Stimulated activated CD8-positive, alpha-beta memory T cell treated with anti-CD3 and anti-CD28 coated beads, Interleukin-4, amount 100 ng/mL, for 1 hour (primary cell): ENCODE measurements at places on chromosomes 7 and 10.

GRCh38 chr7:122442929-122443328 is 138.4 kb upstream of the FEZF1 start:
- DNase-seq, result no peak

- no peak for DNase-seq
Observed at GRCh38 chr7:43589133-43589478, 6.2 kb downstream of the STK17A start.

GRCh38 chr7:155469-155900 is 36.9 kb upstream of the FAM20C start:
- DNase-seq, result no peak

GRCh38 chr7:158252837-158253669 is 334.6 kb downstream of the PTPRN2 start:
- no peak for DNase-seq

DNA sequence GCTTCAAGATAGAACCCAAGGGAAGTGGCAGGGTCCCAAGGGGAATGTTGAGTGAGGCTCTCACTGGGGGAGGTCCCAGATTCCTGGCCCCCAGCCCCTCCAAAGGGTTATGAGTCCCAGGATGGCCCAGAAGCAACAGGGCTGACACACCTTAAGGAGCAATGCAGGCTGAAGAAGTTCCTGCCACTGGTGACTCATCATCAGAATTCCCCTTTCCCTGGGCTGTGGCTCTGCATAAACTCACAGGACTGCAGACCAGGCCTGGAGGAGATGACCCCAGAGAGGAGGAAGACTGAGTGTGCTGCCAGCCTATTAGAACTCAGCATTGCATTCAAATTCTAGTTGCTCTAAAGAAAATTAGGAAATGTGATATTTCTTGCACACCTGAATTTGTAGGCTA is 126.7 kb downstream of the DPP6 start:
- no peak for DNase-seq

DNA sequence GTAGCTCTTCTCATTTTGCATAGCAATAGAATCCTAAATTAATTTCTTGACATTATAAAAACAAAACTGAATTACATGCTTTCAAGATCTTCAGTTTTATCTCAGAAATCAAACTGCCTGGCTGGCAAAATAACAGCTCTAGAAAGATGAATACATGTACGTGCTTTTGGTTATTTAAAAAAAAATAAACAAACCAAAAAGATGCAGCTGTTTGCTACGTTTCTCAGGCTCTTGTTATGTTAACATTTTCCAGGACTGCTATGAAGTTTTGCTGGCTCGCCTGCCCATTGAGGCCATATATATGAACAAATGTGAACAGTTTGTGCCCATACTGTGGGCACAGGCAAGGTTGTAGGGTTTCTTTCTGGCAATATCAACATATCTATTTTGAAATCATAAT is 86.6 kb downstream of the ODAD2 start:
- DNase-seq, result no peak

- no peak for DNase-seq
Observed at GRCh38 chr7:75624134-75624832, 114.5 kb downstream of the HIP1 start.

DNA sequence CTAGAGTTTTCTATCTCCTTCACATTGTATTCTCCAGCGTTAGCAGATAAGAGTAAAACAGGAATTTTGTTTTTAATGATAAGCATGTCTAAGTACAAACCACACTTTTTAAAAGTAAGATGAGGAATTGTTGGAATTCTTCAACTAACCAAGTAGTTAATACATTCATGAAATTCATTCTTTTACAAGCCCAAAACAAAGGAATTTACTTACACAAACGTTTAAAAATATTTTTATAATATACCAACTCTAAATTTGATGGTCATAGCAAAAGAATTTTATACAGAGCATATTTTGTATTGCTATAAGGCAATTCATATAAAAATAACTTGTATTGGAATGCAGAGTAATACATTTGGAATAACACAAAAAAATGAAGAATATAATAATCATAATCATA is 51.3 kb downstream of the TWIST1 start:
- no peak for DNase-seq

GRCh38 chr7:4739528-4739992 is 35.9 kb upstream of the AP5Z1 start:
- no peak for DNase-seq

DNA sequence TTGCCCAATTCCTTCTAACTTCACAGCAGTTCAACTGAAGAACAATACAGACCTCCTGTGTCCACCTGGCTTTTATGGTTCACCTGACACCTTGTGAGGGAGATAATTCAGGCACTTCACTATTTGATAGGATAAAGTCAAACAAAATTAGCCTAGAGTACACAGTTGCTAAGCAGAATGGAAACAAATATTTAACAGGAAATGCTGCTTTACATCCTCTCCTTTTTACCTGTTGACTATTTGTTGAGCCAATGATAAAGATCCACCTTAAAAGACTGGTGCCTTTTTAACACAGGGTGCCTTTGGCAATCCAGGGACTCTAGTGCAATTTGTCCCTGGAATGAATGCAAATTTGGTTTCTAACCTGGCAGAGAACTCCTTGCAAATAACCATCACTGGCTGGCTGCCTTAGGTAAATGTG is 39.8 kb downstream of the ITPRID1 start:
- DNase-seq, result no peak

DNA sequence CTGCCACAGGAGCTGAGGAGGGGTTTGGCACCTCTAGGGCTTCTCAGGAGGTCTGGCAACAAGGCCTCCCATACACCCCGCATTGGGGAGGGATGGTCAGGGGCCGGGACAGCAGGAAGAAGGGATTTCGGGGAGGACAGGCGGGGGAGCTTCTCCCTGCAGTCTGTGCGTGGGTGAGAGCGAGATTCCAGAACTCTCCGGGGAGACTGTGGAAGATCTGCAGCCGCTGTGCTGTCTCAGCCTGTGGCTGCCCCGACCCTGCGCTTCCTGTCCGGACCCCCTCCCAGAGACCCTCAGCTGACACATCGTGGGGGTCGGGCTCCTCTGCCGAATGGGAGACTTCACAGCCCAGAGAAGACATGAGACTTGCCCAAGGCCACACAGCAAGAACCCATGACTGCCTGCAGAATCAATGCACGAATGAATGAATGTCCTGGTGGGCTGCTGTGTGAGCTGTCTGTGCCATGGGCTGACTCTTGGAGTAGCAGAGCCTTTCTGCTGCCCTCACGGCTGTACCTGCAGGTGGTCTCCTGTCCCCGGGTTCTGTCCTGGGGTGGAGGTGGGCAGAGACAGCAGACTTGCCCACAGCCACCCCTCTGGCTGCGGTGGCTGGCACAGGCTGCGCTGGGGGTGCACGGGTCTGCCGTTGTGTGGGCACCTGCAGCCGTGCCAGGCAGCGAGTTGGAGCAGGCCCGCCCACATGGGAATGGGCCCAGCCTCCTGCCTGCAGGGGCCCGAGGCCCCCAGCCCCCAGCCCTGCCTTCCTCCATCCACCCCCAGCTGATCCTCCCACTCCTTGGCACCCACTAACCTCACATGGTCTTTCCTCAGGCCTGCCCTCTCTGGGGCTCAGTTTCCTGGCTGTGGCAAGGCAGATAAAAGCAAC is 16.3 kb upstream of the LFNG start:
- DNase-seq, result no peak

GRCh38 chr7:137967143-137968018 is 34.5 kb downstream of the CREB3L2 start:
- no peak for DNase-seq

- DNase-seq, result no peak
Observed at GRCh38 chr7:42014625-42015618, 222.1 kb downstream of the GLI3 start.

GRCh38 chr10:92354587-92354986 is 63.6 kb downstream of the MARCHF5 start:
- no peak for DNase-seq

DNA sequence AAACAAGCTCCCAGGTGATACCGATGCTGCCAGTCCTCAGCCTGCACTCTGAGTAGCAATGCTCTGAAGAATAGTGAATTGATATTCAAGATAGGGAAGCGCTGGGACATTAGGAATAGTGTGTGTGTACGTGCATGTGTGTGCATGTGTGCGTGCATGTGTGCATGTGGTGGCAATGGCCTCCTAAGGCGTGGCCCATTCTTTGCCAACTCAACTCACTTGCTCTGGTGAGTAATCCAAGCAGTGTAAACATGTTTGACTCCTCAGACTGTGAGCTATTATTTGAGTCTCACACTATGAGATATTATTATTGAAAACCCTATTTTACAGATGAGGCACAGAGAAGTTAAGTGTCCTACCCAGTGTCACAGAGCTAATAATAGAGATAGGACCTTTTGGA is 186.6 kb downstream of the RAB11FIP2 start:
- DNase-seq, result no peak

DNA sequence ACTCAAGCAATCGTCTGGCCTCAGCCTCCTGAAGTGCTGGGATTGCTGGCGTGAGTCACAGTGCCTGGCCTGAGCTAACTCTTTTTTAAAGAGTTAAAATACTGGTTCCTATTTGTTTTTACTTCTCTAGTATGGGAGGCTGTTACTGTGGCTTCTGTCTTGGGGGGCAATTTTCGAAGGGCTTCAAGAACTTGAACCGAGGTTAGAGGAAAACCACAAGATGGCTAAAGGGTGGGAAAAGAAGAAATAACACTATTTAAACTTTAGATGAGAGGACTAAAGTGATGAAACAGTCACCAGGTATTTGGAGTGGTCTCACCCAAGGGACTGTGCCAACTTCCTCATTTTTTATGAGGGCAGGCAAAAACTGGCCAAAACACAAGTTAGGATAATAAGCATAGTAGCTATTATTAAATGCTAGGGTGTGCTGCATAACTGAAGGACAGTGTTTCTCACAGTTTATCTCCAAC is 17.8 kb downstream of the MET start:
- DNase-seq, result no peak

- DNase-seq, result no peak
Observed at GRCh38 chr7:2523461-2523936, 3.9 kb downstream of the LFNG start.

- DNase-seq, result no peak
Observed at GRCh38 chr7:74718336-74718735, 55.5 kb upstream of the NCF1 start.

GRCh38 chr7:110119883-110120581 is 970.9 kb upstream of the LRRN3 start:
- no peak for DNase-seq

- peak; percentile 72 for DNase-seq
Observed at GRCh38 chr7:24821045-24821753, 63.9 kb upstream of the GSDME start.

DNA sequence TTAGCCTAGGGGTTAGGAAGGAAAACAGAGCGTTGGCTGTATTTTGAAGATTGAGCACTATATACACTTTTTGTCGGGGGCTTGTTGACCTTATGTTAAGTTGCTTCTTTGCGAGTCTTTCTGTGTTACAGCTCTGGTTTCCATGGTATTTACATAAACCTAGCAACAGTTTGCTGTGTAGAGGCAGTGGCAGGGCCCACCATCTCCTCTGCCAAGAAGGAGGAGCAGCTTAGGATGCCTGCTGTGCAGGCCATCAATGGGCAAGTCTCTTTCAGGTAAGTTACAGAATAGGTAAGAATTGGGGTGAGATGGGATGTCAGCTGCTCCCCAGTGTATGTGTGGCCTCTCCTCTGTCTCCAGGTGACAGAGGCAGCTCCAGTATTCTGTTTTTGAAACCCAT is 485.5 kb downstream of the LRMDA start:
- no peak for DNase-seq

- DNase-seq, result no peak
Observed at GRCh38 chr7:36079446-36080025, 73.5 kb upstream of the EEPD1 start.

GRCh38 chr10:8238986-8239385 is 184.5 kb downstream of the GATA3 start:
- DNase-seq, result no peak

DNA sequence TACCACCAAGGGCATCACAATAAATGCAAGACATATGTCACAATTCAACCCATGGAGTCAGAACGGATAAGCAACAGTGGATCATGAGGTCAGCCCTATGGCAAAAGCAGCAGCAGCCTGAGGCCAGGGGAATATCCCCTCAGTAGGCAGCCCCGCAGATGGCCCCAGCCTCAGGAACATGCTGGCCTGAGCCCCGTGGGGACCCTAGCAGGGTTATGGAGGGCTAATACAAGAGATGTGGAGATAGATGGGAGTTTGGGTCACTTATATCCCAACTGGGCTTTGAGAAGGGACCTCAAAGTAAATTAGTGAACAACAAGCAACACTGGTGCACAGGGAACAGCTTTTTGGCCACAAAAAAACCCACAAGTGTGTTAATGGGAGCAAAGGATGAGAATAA is 9.1 kb downstream of the TMEM72 start:
- no peak for DNase-seq

- no peak for DNase-seq
Observed at GRCh38 chr7:27237735-27238334, 4.8 kb upstream of the EVX1 start.

DNA sequence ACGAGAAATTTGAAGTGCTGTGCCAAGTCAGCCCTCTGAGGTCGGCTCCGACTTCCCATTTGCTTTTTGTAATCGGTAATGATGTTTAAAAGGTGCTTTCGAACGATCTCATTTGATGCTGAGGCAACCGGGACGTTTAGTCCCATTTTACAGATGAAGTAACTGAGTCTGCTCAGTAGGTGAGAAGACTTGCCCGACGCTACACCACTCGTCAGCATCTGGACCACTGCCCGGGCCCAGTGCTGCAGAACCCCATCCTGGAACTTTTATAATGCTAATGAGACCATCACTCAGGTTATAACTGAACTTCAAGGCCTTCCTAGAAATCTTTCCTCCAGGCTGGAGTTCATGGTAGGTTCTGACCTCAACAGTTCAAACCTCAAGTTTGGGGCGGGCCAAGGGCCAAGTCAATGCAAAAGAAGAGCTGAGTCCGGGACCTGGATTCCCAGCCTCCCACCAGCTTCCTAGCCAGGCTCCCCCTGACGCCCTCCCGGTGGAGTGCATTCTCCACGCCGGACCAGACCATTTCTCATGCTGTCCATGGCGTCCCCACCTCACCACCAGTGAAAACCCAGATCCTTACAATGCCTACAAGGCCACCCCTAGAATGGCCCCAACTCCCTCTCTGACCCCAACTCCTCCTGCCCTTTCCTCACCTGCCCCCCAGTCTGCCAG is 699 bp upstream of the PDLIM1 start:
- no peak for DNase-seq

GRCh38 chr7:47654672-47655298 is 72.9 kb upstream of the TNS3 start:
- no peak for DNase-seq

DNA sequence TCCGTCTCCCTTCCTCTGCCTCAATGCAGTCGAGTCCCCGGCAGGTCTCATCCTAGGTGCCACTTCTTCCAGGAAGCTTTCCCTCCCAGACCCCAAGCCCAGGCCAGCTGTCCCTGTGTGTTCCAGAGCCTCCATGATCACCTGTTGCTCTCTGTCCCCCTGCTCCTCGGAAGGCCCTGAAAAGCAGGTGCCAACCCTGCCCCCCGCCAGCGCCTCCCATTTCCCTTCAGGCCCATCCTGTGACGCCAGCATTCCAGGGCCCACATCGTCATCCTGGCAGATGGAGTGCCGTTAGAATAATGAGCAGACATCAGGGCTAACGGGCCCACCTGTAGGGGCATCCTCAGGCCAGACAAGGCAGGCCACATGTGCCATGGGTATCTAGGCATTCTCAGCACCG is 253.0 kb upstream of the PPP2R2D start:
- DNase-seq, result no peak
